Retina (tissue), 1 donor: ENCODE measurements at places on chromosomes 6 and 20.

DNA sequence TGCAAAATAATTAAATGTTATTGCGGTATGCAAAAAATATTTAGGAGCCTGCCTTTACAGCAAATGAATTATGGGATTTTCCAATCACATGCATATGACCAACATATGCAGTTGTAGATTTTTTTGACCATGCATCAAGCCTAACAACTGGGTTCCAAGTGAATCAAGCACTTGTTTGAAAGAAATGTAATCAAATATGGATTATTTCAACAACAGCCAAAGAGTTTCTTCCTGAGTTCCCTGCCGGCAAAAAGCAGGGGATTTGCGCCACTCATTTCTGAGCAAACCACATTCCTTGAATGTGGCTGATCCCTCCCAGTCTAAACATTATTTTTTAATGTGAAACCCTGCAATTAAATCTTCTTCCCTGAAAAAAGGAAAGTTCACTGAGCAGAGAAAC is 100.1 kb upstream of the ADTRP start:
- no peak for DNase-seq

- peak; percentile 9 for DNase-seq
Observed at GRCh38 chr6:158312672-158313397, 570 bp downstream of the TULP4 start.

- DNase-seq, result no peak
Observed at GRCh38 chr6:122059918-122060317, 339.5 kb upstream of the HSF2 start.

DNA sequence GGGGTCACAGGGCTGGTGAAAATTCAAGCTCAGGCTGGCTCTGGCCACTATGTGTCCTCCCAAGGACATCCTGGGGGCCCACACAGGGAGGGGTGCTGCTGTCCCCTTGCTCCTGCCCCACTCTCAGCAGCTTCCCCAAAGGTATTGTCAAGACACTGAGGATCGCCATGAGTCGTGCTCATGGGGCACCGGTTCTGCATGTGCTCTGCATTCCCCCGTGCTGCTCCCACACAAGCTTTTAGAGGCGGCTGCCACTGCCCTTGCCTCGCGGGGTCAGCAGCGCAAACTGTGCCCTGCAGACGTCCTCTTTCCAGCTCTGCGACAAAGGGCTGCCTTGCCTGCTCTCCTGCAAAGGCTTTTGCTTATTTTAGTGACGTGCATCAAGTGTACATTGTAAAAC is 179.8 kb downstream of the ERMARD start:
- no peak for DNase-seq

- DNase-seq, result no peak
Observed at GRCh38 chr6:165511807-165512206, 151.2 kb downstream of the PDE10A start.

- no peak for DNase-seq
Observed at GRCh38 chr6:113570161-113570560, 287.0 kb upstream of the MARCKS start.

DNA sequence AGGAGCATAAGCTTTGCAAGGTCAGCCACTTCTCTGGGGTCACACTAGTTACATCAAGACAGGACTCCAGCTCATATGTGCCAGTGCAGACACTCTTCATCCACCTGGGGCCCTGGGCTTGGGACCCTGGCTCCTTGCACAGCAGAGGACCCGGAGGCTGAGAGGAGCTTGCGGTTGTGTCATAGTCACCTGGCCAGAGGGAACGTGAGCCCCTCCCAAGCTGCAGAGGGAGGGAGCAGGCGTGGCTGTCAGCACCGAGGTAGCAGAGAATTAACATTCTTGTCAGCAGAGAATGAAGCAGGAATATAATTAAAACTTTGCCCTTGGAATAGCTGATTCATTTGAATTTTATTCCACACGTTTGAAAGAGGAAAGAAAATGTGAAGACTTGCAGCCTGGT is 36.8 kb downstream of the BCAS4 start:
- no peak for DNase-seq

DNA sequence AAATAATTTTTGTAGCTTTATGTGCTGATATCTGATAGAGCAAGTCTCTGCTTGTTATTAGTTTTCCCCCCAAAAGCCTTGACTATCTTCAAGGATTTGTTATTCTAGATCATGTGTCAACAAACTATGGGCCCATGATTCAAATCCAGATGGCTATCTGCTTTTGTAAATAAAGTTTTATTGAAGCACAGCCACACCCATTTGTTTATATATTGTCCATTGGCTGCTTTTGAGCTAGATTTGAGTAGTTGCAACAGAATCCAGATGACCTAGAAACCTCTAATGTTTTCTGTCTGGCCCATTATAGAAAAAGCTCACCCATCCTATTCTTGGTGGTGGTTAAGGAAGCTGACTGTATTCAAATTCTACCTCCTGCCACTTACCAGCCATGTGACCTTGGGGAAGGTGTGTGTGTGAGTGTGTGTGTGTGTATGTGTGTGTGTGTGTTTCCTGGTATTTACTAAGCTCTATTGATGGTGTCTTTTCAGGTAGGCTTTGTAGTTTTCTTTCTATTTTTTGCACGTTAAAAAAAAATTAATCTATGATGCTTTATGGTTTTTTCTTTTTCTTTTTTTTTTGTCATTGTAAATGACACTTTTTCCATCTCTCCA is 1.3 kb upstream of the GTSF1L start:
- DNase-seq, result no peak

GRCh38 chr20:37828684-37829083 is 74.2 kb upstream of the VSTM2L start:
- DNase-seq, result no peak

DNA sequence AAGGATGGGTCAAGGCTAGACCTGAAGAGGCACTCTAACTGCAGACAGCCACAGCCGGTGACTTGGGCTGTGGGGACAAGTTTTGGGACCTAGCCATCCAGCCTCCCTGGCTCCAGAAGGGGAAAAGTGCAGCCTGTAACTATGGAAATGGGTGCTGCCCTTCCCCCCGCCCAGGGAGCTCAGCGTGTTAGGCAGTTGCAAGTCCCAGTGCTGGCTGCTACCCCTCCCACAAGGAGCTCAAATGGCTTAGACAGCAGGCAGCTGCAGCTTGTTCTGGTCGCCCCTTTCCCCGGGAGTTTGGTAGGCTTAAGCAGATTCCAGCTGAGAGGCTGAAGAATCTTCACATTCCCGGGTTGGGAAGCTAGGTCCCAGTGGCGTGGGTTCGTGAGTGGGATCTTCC is 162.6 kb downstream of the FAM83B start:
- DNase-seq, result no peak

DNA sequence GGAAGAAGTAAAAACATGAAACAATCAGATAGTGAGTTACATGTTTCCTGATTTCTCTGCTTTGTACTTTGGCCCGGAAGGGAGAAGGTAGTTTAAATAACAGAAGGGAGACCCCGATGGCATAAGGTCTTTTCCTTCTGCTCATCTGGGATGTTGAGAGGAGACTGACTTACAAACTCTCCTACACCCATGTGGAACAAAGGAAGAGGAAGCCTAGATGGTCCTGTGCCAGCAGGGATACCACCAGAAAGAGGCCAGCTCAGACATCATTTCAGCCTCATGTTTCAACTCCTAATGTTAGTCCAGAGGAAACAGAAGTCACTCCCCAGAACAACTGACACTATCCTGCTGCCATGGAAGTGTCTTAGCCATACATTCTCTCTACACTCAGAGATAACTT is 250.7 kb upstream of the NOX3 start:
- no peak for DNase-seq

DNA sequence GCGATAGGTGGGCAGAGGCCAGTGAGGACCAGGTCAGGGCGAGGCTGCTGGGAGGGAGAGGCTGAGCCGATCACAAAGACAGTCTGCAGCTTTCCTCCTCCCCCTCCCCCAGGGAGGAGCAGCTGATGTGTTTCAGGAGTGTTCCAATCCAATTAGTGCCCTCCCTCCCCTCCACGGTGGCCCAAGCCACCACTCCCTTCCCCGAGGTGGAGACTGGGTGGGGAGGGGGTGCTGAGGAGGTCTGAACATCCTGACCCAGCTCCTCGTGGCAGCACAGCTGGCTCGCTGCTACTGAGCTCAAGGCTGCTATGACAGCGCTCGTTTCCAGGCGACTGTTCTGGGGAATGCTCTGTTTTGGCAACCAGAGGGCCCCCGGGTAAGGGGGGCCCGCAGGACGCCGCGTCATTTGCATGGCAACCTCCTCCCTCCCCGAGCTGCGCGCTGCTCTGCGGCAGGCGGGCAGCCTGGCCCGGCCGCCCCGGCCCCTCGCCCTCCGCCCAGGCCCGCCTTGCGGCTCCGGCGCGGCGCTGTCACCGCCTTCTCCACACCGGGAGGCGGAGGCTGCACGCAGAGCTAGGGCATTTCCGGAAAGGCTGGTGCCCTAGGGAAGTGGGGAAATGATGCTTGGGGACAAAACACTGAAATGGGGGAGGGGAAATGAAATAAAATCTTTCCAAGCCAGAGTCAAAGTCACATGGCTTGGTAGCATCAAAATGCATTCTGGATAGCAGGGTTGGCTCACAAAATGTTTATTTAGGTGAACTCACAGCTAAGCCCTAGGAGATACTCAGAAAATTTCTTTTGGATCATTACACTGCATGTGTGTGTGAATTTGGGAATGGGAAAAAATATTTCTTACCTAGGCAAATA is 67.4 kb upstream of the PIM1 start:
- peak; percentile 96 for DNase-seq

DNA sequence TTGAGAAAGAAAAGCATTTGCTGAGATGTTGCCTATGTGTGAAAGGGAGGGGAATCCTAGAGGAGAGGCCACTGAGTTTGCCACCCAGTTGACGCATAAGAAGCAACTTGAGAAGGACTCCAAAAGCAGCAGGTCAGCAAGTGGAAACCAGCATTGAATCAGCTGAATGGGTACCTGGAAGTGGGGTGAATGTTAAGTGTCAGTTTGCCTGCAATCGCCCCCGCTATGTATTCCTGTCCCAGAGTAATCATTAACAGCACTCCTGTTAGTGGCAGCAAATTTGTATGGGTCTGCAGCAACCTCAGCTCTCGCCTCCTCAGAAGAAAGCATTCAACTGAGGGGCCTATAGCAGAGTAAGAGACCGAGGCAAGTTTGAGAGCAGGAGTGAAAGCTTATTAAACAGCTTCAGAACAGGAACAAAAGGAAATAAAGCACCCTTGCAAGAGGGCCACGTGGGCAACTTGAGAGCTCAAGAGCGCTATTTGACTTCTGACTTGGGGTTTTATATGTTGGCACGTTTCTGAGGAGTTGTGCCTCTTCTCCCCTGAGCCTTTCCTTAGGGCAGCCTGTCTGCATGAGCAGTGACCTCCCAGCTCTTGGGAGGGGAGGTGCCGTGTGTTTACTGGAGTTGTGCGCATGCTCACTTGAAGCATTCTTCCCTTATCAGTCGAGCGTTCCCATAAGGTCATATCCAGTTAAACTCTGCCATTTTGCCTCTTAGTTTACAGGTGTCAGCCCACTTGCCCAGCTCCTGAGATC is 122.6 kb upstream of the PHACTR1 start:
- DNase-seq, result no peak

GRCh38 chr20:10777710-10778109 is 103.9 kb upstream of the JAG1 start:
- no peak for DNase-seq

DNA sequence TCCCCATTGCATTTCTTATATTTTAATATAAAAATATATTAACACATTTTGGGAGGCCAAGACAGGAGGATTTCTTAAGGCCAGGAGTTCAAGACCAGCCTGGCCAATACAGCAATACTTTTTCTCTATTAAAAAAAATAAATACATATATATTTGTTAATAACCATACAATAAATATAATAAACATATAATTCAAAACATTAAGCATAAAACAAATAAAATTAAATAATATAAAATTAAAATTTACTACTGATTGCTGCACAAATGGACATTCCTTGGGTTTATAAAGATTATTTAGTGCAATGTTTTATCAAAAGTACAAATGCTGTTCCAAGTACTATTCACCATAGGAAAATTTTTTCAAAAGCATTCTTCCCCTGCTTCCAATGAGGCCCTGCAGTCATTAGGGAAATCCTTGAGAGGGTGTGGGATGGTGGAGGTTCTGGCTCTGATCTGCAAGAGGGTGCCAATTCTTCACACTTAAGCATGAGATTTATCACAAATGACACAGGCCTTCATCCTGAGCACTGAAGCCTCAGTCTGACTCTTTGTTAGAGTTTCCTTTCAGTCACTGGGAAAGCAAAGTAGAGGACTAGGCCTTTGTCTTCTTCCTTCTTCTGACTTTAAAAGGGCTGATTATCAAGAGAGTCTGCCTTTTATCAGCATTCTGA is 596.7 kb downstream of the EPM2A start:
- peak; percentile 66 for DNase-seq
